ENCODE measurements at places on chromosomes 6 and 20.

GRCh38 chr6:105993341-105994117 is 92.6 kb upstream of the PRDM1 start:
- no peak for DNase-seq

GRCh38 chr6:19463250-19463649 is 373.9 kb upstream of the ID4 start:
- no peak for DNase-seq

- peak; percentile 47 for DNase-seq
Observed at GRCh38 chr20:32325706-32326503, 32.2 kb upstream of the ASXL1 start.

- no peak for DNase-seq
Observed at GRCh38 chr6:145406783-145407182, 328.5 kb downstream of the EPM2A start.

DNA sequence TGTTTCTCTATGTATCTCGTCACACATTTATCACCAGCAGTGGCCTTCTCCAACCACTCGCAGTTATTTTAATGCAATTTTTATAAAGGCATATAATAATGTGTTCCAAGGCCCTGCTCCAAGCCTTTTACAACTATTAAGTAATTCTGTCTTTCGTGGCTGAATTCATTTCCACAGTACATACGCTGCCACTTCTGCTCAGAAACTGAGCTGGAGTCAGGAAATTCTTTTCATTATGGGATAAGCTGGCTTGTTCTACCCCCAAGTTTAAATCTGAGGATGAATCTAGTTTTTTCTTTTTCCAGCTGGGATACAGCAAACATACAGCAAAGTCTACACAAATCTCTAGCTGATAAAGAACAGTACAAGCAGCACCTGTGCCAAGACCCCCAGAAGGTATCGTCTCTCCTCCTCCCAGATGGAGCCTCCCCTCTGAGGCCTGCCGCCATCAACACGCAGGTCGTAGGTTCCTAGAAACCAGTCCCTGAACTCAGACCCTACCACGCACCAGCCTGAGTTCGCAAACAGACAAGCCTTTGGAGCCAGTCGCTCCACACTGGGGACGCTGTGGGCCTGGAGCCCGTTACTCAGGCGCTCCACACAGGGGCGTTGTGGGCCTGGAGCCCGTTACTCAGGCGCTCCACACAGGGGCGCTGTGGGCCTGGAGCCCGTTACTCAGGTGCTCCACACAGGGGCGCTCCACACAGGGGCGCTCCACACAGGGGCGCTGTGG is 263.5 kb downstream of the THBS2 start:
- no peak for DNase-seq

GRCh38 chr6:66771626-66772025 is 1064.6 kb upstream of the EYS start:
- DNase-seq = no peak

GRCh38 chr6:20876561-20876960 is 342.3 kb downstream of the CDKAL1 start:
- no peak for DNase-seq

- no peak for DNase-seq
Observed at GRCh38 chr6:141403103-141403502, 729.6 kb upstream of the GJE1 start.

- no peak for DNase-seq
Observed at GRCh38 chr20:14604143-14604542, 266.7 kb upstream of the FLRT3 start.

DNA sequence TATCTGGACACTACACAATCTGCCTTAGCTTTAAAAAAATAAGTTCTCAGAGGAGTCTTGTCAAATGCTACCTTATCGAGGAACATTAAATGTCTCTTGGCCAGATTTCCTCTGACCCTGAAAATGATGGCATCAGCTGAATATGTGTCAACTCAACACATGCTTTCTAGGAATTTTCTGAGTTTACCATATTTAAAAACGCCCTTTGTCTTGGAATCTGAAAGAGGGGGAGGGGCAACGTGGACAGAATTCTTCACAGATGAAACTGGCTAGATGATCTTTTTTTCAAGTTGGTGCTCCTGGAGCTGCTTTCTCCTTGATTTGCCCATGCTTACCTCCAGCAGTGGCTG is 5.1 kb downstream of the SOX4 start:
- DNase-seq = no peak

GRCh38 chr20:11890331-11891076 is 27.2 kb upstream of the BTBD3 start:
- peak; percentile 75 for DNase-seq

- DNase-seq = no peak
Observed at GRCh38 chr20:8228315-8228714, 96.2 kb downstream of the PLCB1 start.

DNA sequence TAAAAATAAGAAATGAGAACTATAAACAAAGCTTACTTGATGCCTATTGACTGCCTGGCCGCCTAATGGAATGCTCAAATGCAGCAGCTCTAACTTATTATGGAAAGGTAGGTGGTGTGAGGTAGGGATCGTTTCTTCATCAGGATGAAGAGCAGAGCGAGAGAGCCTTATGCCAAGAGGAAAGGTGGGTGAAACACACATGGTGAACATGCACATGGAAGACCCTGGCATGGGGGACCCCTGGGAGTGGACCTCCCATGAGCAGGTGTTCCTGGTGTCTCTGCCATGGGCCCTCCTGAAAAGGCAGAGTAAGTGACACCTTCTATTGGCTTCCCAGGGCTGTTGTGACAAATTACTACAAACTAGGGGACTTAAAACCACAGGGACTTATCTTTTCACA is 130.1 kb downstream of the CDH4 start:
- DNase-seq = no peak

DNA sequence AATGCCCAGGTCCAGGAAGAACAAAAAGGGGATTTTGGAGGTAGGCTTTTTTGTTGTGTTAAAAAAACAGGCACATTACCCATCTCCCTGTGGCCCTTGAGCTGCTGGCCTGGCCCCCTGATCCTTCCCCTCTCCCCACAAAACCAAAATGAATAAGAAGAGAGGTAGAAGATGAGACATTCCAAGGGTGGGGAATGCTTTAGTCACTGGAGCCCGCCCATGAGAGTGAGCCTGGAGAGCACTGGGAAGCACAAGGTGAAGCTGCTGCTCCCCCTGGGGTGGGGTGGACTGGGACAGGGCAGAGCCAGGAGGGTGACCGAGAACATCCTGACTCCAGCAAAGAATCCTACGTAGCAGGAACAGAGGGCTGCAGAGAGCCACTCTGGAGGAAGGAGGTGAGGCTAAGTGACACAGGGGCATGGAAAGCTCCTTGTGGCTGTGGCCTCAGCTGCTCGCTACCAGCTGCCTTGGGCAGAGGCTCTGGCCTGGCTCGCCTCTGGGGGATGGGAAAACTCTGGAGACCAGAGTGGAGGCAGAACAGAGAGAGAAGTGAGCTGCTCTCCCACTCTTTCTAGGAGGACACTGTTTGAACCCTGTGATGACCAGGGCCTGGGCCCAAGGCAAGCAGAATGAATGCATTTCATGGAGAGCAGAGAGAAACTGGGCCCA is 48.3 kb downstream of the AKAP7 start:
- DNase-seq = no peak

- no peak for DNase-seq
Observed at GRCh38 chr20:47054945-47055344, 160.3 kb downstream of the EYA2 start.

DNA sequence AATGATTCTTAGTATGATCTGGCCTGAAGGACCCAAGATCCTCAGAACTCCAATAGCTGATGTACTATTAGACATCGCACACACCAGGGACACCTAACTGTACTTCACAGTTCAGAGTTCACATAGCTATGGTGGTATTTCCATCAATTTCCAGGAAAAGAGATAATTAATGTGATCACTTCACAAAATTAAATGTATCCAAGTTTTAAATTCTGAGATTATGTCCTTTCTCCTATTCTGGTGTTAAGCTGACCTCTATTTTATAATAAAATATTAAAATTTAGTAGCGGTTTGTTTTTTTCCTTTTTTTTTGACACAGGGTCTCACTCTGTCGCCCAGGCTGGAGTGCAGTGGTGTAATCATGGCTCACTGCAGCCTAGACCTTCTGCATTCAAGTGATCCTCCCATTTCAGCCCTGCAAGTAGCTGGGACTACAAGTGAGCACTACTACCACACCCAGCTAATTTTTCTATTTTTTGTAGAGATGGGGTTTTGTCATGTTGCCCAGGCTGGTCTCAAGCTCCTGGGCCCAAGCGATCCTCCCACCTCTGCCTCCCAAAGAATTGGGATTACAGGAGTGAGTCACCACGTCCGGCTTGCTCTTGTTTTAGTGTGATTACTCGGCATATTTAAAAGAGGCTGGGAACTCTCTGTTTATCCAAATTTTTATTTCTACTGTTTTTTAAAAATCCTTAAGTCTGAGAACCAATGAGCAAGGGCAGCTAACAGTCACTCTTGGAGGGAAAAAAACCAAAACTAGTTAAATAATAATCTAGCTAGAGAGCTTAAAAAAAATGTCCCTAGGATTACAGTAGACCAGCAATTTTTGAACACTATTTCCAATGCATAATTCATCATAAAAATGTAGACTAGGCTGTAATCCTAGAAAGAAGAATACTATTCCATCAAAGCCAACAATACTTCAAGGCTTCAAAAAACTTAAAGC is 16.0 kb downstream of the KIF13A start:
- peak; percentile 59 for DNase-seq

DNA sequence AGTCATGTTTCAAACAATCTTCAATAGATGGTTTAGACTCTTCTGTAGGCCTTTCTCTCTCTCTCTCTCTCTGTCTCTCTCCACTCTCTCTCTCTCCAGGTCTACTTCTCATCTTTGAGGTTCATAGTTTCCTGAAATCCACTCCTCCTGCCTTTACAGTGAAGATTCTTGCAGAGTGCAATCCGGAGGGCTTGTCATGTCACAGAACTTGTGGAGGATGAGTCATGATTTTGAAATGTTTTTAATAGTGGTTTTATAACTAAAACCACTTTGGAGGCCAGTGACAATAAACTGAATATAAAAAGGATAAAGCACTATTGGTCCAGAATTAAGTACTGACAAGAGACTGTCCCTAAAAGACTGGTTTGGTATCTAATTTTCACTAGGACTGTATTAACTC is 156.3 kb downstream of the KIF6 start:
- DNase-seq = no peak

- DNase-seq = no peak
Observed at GRCh38 chr6:36757206-36757605, 59.6 kb downstream of the RAB44 start.

- DNase-seq = no peak
Observed at GRCh38 chr6:11684901-11685480, 93.6 kb downstream of the ADTRP start.

Measured in HS-27A (cell line).